Immature natural killer cell (primary cell): ENCODE measurements at places on chromosomes 4 and X.

DNA sequence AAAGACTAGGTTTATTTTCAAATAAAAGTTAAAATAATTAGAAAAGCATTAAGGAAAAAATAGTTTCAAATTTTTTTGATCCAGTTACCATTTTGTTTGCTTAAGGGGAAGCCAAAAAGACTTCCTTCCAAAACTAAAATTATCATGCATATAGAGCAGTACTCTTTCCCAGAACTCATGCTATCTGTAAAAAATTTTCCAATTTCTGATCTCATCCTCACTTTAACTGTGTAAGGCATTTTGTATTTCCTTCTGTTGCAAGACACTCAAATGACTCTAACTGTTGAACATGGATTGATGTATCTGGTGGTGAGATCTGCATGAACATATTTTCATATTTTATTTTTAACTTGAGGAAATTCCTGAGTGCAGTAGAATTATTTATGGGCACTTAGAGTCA is 150.1 kb downstream of the ADAM29 start:
- no peak for DNase-seq

GRCh38 chr4:115145393-115146160 is 32.2 kb upstream of the NDST4 start:
- no peak for DNase-seq

DNA sequence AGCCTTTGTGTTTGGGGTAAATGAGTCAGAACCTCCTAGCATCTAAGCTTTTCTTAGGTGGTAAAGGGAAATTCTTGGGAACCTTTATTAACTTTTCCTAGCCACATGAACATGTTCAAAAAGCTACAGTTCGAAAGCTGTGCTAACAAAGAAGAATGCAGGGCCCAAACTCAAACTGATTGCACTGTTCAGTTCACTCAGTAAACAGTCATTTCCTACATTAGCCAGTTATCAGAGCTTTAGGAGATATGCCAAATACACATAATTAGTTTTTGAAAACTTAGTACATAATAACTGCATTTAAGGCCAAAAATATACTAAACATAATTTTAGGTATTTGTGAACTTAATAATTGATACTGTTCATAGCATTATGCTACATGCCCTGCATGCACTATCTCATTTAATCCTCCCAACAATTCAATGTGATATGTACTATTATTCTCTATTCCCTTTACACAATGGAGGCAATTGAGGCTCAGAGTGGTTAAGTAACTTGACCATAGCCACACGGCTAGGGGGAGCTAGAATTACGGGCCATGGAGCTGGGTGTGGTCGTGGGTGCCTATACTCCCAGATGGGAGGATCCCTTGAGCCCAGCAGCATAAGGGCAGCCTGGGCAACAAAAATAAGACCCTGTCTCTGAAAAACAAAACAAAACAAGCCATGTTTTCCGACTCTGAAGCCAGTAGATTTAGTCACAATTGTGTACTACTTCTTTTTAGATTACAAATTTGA is 43.9 kb upstream of the PDGFRA start:
- no peak for DNase-seq

- no peak for DNase-seq
Observed at GRCh38 chr4:145530662-145531061, 49.0 kb downstream of the SMAD1 start.

DNA sequence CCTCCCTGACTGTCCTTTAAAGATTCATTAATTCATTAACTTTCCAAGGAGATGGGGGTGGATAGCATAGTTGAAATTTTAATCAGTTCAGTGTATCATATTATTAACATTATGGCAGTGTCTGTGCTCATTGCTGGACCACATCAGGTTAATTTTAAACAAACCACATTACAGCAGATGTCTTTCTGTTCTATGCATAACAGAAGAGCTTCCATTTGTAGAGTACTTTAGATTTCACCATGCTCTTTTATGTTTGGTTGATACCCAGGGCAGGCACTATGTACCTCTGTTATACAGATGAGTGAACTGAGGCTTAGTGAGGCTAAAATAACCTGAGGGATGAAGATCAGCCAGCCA is 41.1 kb downstream of the AFF2 start:
- no peak for DNase-seq

GRCh38 chr4:54400802-54401201 is 171.7 kb downstream of the PDGFRA start:
- DNase-seq = no peak

- DNase-seq = no peak
Observed at GRCh38 chr4:187268940-187269339, 545.3 kb upstream of the FAT1 start.

- no peak for DNase-seq
Observed at GRCh38 chrX:1803741-1804140, 188.9 kb downstream of the ASMT start.

GRCh38 chr4:99361268-99361898 is 8.8 kb upstream of the ADH1C start:
- no peak for DNase-seq

DNA sequence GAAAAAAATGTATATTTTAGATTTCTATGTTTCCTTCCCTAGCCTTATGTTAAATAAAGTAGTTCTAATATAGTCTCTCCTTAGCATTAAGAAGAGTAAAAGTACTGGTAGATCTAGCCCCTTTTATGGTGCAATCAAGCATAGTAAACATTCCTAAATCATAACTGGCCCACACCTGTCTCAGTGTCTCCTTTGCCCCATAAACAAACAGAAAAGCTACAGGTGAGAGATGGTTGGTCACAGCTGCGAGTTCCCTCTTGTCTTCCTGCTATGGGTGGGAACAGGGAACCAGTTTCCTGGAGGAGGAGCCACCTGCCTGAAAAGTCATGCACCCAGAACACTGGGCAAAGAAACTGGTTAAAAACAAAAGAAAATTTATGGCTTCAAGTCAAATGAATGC is 16.6 kb downstream of the SOWAHB start:
- no peak for DNase-seq

DNA sequence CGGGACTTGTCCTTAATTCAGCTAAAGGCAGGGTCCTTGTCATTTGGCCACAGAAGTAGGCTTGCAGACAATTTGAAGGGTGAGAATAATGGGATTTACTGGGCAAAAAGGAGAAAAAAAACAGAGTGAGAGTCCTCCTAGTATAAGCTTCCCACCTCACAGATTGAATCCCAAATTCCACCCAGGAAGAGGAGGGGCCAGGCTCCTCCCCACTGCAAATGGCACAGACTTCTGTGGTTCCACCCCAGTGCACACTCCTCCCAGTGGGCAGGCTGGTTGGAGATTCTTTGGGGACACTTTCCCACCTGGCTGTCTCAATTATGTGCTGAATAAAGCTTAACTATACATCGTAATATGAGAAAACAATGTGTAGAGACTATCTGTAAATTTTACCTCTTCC is 31.6 kb downstream of the MEPE start:
- no peak for DNase-seq

GRCh38 chrX:36422368-36422767 is 502.8 kb downstream of the CFAP47 start:
- DNase-seq = no peak

GRCh38 chr4:183223053-183223452 is 97.0 kb downstream of the CLDN22 start:
- DNase-seq = no peak

DNA sequence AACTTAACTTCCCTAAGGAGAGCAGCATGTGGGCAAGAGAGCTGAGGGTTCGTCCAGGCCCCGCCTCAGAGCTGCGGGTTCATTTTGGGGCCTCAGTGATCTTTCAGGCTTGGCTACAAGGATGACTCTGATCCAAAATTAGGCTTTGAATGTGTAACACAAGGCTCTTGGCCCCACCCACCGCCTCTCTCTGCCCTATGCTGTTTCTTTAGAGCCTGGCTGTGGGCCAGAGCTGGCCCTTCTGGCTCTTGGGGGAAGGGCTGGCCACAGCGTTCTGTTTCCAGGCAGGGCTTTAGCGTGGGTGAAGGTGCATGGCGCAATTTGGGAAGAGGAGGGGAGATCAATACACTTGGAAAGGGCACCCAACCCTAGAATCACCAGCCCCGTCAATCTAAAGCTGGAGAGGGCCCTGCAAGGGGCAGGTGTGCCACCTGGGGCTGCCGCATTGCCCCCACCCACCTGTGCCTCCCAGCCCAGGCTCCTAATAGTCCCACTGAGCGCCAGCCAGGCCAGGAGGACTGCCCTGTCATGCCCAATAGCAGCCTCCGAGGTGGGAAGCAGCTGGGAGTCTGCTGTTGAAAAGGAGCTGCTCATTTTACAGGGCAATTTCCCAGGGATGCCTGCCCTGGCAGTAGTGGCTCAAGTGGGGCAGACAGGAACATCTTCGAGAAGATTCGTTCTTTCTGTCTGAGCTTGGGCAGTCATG is 84.5 kb upstream of the MAML3 start:
- DNase-seq = no peak

GRCh38 chrX:46588263-46588662 is 14.7 kb downstream of the CHST7 start:
- DNase-seq = no peak

DNA sequence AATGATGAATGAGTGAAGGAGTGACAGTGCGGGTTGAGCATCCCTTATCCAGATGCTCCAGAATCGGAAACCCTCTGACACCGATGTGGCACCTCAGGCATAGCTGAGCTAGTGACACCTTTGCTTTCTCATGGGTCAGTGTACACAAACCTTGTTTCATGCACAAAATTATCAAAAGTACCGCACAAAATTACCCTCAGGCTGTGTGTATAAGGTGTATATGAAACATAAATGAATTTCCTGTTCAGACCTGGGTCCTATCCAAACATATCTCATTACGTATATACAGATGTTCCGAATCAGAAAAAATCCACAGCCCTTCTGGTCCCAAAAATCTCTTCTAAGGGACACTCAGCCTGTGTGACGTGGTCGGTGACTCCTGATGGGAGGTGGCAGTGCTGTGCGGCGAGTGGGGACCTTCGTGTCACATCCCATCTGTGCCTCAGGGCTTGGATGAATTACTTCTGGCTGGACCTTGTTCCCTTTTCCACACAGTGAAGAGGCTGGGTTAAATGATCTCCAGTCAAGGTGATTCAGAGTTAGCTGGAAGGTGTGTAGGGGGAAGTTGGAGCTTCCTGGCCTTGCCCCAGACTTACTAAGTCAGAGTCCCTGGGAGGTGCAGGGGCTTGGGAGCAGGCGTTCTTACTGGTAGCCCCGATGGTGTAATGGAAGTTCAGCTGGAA is 18.8 kb downstream of the RGS12 start:
- DNase-seq = no peak

- no peak for DNase-seq
Observed at GRCh38 chr4:122728856-122729255, 3.6 kb upstream of the BBS12 start.

- no peak for DNase-seq
Observed at GRCh38 chr4:73741750-73742489, 1.6 kb downstream of the CXCL8 start.

DNA sequence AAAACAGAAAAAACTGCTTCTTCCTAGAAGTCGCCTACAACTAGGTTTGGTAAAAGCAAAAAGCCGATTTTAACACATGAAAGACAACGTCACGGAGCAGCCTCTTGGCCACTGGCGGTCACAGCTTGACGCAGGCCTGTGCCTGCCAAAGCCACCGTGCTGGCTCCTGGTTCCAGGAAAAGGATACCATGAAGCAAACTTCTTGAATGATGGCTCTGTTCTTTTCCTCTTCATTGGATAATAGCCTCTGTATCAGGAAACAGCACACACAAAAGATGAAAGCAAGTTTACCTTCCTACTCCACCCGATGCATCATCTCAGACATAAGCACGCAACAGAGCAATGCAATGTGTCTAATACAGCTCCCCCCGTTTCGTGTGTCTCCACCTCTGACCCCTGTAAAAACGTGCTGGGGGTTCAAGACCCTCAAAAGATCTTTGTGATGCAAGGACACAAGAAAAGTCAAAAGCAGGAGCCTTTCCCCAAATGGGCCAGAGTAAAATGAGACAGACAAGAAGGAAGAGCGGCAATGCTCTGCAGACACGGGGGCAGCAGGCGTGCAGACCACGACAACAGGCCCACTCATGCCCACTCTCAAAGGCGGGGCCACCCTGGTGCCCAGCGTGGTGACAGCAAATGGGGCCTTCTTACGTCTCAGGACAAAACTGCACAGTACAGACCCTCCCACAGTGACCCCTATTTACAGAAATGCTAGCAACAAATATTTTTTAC is 19.4 kb downstream of the GAK start:
- no peak for DNase-seq

- DNase-seq = peak; percentile 37
Observed at GRCh38 chr4:106676173-106676921, 307.8 kb upstream of the GIMD1 start.

DNA sequence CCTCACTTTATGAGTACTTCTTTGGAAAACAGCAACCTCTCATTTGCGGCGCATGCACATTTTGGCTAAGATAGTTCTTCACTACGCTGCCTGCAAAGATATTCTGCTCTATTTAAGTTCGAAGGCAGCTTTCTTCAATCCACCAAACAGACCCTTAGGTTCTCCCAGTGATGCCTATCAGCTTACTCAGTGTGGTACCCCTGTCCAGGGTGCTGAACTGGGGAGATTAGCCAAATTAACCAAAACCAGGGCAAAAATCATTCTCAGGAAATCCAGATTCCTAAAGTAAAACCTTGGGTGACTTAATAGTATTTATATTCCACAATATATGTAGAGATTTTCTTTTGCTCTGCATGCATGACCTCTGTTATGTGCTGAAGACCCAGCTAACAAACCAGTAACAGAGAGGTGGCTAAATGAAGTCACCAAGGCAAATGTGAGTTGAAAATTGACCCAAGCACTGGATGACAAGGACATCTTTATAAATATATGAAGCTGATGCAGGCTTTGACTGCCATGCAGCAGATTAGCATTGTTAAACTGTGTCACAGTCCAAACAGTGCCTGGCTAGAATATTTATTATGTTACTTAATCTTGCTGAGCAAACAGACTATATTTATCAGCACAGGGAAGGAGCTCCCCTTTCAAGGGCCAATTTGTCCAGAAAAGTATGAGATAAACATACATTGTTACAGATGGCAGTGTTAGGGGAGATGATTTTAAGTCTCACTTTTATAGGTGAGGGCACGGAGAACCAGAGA is 418.2 kb downstream of the STIM2 start:
- no peak for DNase-seq

- DNase-seq = no peak
Observed at GRCh38 chr4:153027866-153028265, 91.7 kb downstream of the FHDC1 start.

GRCh38 chrX:34874763-34875162 is 67.8 kb upstream of the FAM47B start:
- no peak for DNase-seq
